Adrenal gland (tissue), 19 donors: ENCODE measurements at places on chromosomes 3 and 15. TPM values are rescaled to one million over a fixed set of nuclear protein-coding genes. Genes with fewer than 3 reads are reported as not detected.

GRCh38 chr3:112389961-112390360 is 57.0 kb downstream of the CD200 start:
- no peak for DNase-seq
- no peak overlapping the region for H3K27ac ChIP-seq
- H3K4me1 ChIP-seq: peaks cover 4% of the 10 kb centered on the region

- no peak for DNase-seq
- no peak overlapping the region for H3K4me3 ChIP-seq
- no peaks in the 10 kb centered on the region for H3K27me3 ChIP-seq
- no peaks in the 10 kb centered on the region for H3K4me1 ChIP-seq
- H3K36me3 ChIP-seq: no peaks in the 10 kb centered on the region
- no peak overlapping the region for H3K27ac ChIP-seq
Observed at GRCh38 chr3:30544812-30545211, 61.6 kb upstream of the TGFBR2 start.

GRCh38 chr3:196643201-196643749 is 3.8 kb downstream of the NRROS start:
- H3K4me3 ChIP-seq: no peak overlapping the region
- H3K36me3 ChIP-seq: no peaks in the 10 kb centered on the region
- H3K4me1 ChIP-seq: no peaks in the 10 kb centered on the region
- peak overlapping the region; percentile 34 for H3K27ac ChIP-seq

DNA sequence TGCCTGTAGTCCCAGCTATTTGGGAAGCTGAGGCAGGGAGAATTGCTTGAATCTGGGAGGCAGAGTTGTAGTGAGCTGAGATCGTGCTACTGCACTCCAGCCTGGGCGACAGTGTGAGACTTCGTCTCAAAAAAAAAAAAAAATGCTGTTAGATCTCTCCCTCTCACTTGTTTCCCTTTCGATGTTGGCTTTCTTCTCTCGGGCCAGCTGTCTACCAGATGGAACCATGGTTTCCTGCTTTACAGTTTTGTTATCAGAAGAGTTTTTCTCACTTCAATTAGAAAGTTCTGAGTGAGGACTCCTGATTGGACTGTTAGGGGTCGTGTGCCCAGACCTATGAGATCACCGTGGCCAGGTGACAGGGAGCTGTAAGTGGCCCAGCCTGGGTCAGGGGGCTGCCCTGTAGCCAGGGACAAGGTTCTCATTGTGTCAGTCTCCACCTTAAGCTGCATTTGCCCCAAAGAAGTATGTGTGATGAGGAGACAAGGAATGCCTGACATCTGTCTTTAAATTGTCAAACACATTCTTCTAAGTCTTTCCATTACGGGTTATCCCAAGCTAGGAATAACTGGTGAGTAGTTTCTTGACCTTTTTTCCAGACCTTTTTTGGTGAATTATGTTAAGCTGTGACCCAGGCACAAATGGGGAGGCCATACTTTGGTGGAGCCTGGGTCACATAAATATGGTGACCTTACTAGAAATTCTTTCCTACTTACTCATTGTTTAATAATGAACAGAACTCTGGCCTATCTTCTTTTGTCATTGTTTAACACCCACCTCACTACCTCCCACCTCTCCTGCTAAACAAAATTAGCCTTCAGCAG is 25.2 kb downstream of the SNAPC5 start:
- H3K4me1 ChIP-seq: peaks cover 13% of the 10 kb centered on the region
- H3K4me3 ChIP-seq: no peak overlapping the region
- no peaks in the 10 kb centered on the region for H3K36me3 ChIP-seq
- DNase-seq: no peak

DNA sequence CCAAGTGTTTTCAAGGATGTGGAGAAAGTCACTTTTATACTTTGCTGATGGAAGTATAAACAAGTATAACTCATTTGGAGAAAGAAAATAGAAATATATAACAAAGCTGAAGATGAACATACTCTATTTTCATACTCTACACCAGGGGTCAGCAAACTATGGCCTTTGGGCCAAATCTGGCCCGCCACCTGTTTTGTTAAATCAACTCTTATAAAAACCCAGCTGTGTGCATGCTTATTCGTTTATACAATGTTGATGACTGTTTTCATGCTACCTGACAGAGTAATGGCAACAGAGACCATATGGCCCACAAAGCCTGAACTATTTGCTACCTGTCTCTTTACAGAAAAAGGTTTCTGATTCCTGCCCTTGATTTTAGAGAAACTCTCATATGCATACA is 124.0 kb downstream of the NR1D2 start:
- H3K36me3 ChIP-seq: no peaks in the 10 kb centered on the region
- no peaks in the 10 kb centered on the region for H3K27me3 ChIP-seq
- no peak for DNase-seq

GRCh38 chr3:156349111-156349510 is 205.8 kb downstream of the SSR3 start:
- no peaks in the 10 kb centered on the region for H3K27me3 ChIP-seq
- no peak for DNase-seq
- H3K27ac ChIP-seq: no peak overlapping the region
- H3K36me3 ChIP-seq: no peaks in the 10 kb centered on the region

- no peak overlapping the region for H3K27ac ChIP-seq
- no peaks in the 10 kb centered on the region for H3K36me3 ChIP-seq
- peak overlapping the region; percentile 25 for H3K4me3 ChIP-seq
- peaks cover 36% of the 10 kb centered on the region for H3K4me1 ChIP-seq
- peak; percentile 19 for DNase-seq
Observed at GRCh38 chr3:143975554-143976152, 4.0 kb downstream of the DIPK2A start.

DNA sequence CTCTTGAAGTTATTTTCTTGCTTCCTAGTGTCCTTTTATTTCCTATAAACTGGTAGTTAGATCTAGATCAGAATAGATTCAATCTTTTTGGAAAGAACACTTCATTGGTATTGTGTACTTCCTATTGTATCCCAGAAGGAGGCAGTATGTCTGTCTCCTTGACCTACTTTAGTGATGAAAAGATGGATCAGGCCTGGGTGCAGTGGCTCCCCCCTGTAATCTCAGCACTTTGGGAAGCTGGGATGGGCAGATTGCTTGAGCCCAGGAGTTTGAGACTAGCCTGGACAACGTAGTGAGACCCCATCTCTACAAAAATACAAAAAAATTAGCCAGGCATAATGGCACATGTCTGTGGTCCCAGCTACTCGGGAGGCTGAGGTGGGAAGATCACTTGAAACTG is 12.0 kb downstream of the BSN start:
- H3K36me3 ChIP-seq: no peaks in the 10 kb centered on the region
- DNase-seq: no peak
- H3K4me1 ChIP-seq: no peaks in the 10 kb centered on the region
- no peak overlapping the region for H3K4me3 ChIP-seq
- H3K27me3 ChIP-seq: no peaks in the 10 kb centered on the region

DNA sequence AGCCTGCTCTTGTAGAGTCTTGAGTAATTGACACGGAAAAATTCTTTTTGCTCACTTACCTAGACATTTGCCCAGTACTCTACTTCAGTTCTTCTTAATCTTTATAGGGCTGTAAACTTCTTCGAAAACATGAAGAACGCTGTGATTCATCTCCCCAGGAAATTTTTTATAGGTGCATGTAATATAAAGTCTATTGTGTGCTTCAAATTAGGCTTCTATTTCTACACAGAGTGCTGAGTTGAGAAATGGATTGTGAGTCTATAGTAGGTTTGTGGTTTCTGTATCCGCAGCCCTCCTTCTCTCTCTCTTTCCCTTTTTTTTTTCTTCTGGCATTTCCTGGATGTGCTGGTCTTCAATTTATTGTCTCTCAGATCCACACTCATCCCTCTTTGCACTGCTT is 183.3 kb upstream of the DCBLD2 start:
- H3K27ac ChIP-seq: no peak overlapping the region
- H3K4me3 ChIP-seq: no peak overlapping the region
- no peak for DNase-seq
- no peaks in the 10 kb centered on the region for H3K36me3 ChIP-seq
- H3K4me1 ChIP-seq: no peaks in the 10 kb centered on the region
- no peaks in the 10 kb centered on the region for H3K27me3 ChIP-seq

- peaks cover 20% of the 10 kb centered on the region for H3K4me1 ChIP-seq
- peak; percentile 51 for DNase-seq
- peaks cover 54% of the 10 kb centered on the region for H3K36me3 ChIP-seq
Observed at GRCh38 chr15:43794269-43795037, 2.3 kb downstream of the SERF2 start.

DNA sequence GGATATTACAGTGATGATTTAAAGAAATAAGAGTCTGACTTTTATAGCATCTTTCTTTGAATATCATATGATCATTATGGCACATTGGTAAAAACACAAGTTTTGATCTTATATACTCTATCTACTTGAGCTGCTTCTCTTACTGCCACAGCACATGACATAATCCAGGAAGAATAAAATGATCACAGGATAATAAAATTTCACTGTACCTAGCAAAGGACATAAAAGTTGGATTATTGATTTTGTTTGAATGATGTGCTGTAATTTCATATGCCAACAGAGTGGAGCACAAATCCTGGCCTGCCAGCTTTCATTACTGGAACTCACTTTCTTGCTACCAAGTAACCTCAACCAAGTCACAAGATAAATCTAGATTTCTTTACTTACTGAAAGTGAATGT is 162.1 kb upstream of the NANOGP8 start:
- no peak overlapping the region for H3K4me3 ChIP-seq
- H3K27ac ChIP-seq: no peak overlapping the region
- H3K36me3 ChIP-seq: no peaks in the 10 kb centered on the region
- no peak for DNase-seq

GRCh38 chr3:72248389-72248761 is 463.4 kb upstream of the PROK2 start:
- no peaks in the 10 kb centered on the region for H3K27me3 ChIP-seq
- no peak for DNase-seq
- no peaks in the 10 kb centered on the region for H3K36me3 ChIP-seq
- H3K4me1 ChIP-seq: peaks cover 4% of the 10 kb centered on the region

GRCh38 chr3:16347548-16347947 is 82.5 kb downstream of the OXNAD1 start:
- H3K27ac ChIP-seq: no peak overlapping the region
- no peaks in the 10 kb centered on the region for H3K4me1 ChIP-seq
- no peaks in the 10 kb centered on the region for H3K36me3 ChIP-seq
- no peak overlapping the region for H3K4me3 ChIP-seq
- no peaks in the 10 kb centered on the region for H3K27me3 ChIP-seq

DNA sequence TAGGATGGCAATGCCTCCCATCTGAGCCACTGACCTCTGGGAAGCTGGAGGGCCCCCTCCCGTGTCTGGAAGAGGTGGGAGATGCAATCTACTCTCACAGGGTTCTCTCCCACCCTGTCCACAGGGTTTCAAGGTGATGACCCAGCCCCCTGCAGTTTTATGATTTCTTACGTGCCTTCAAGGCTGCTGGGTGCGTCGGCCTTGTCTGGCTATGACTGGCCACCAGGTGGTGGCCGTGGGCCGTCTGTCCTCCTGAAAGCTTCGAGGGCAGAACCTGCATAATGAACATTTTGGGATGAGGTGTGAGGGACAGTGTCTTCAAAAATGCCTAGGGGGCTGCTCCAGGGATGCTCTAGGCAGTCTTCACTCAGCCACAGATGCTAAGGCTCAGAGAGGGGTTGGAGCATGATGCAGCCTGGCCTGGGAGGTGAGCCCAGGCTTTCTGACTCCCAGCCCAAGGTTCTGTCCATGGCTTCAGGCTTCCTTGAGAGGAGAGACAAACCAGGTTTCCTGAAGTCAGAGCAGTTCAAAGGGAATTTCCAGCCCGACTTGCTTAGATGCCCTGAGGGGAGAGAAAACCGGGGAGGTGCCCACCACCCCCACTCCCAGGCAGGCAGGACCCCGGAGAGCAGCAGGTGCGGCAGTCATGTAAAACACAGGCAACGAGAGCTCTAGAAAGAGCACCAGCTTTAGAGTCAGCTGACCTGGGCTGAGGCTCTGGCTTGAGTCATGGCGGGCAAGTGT is 18.7 kb downstream of the ISG20 start:
- no peak for DNase-seq
- H3K27ac ChIP-seq: no peak overlapping the region
- H3K36me3 ChIP-seq: no peaks in the 10 kb centered on the region
- no peaks in the 10 kb centered on the region for H3K27me3 ChIP-seq
- H3K4me3 ChIP-seq: no peak overlapping the region
- no peaks in the 10 kb centered on the region for H3K4me1 ChIP-seq

- no peak overlapping the region for H3K27ac ChIP-seq
- no peak overlapping the region for H3K4me3 ChIP-seq
- H3K36me3 ChIP-seq: no peaks in the 10 kb centered on the region
- H3K27me3 ChIP-seq: no peaks in the 10 kb centered on the region
- DNase-seq: no peak
Observed at GRCh38 chr15:79257454-79257853, 25.1 kb upstream of the ANKRD34C start.

GRCh38 chr3:56938530-56938929 is 121.9 kb upstream of the SPATA12 start:
- H3K27ac ChIP-seq: no peak overlapping the region
- no peaks in the 10 kb centered on the region for H3K27me3 ChIP-seq
- H3K4me3 ChIP-seq: no peak overlapping the region
- no peaks in the 10 kb centered on the region for H3K4me1 ChIP-seq
- H3K36me3 ChIP-seq: no peaks in the 10 kb centered on the region

- H3K4me3 ChIP-seq: no peak overlapping the region
- no peaks in the 10 kb centered on the region for H3K27me3 ChIP-seq
- H3K27ac ChIP-seq: no peak overlapping the region
- H3K4me1 ChIP-seq: no peaks in the 10 kb centered on the region
- H3K36me3 ChIP-seq: no peaks in the 10 kb centered on the region
Observed at GRCh38 chr3:38608086-38608775, 41.3 kb downstream of the SCN5A start.

DNA sequence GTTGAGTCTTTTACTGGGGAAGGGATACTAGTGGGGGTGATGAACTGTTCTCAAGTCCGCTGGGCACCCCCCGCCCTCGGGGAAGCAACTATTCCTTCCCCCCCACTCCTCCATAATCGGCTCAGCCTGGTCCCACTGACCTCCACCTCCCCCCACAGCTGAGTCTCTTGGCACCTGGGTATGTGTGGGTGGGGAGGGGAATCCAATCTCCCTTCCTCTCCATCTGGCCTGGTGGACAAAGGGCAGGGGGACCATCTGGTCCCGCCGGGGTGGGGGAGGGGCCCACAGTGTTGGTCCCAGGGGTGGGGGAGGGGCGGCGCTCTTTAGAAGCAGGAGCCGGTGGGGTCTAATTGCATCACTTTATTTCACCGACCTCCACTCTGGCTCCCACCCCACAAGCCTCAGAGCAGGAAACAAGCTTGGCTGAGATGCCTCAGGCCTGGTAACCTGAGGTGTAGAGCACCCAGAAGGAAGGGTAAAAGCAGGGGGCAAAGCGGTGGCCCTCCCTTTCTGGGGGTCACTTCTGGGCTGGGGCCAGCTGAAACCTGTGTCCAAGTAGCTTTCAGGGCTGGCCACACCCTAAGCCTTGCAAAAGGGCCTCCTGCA is 1.0 kb upstream of the PCBP4 start:
- no peaks in the 10 kb centered on the region for H3K27me3 ChIP-seq
- H3K4me3 ChIP-seq: peak overlapping the region; percentile 97
- H3K36me3 ChIP-seq: no peaks in the 10 kb centered on the region
- H3K27ac ChIP-seq: peak overlapping the region; percentile 83
- H3K4me1 ChIP-seq: peaks cover 50% of the 10 kb centered on the region

- no peak for DNase-seq
- no peaks in the 10 kb centered on the region for H3K4me1 ChIP-seq
- H3K36me3 ChIP-seq: no peaks in the 10 kb centered on the region
- H3K4me3 ChIP-seq: no peak overlapping the region
Observed at GRCh38 chr3:142907996-142908395, 19.1 kb upstream of the PCOLCE2 start.

The ARF4 gene
- 157 TPM for total RNA-seq

The GOLGA8T gene
- total RNA-seq: not detected

The VILL gene
- 4.6 TPM for total RNA-seq

The STAC gene
- 10.1 TPM for total RNA-seq

The GP5 gene
- total RNA-seq: not detected

The ALPK3 gene
- 15.3 TPM for total RNA-seq

The GOLGA8K gene
- 1.8 TPM for total RNA-seq

The CP gene
- 0.48 TPM for total RNA-seq

The HYAL1 gene
- 38.1 TPM for total RNA-seq

The ADAMTSL3 gene
- total RNA-seq: 19.7 TPM

The MYH15 gene
- total RNA-seq: 0.24 TPM

The ZNF80 gene
- total RNA-seq: not detected

The LMLN gene
- 3.6 TPM for total RNA-seq

The SLITRK3 gene
- 0.14 TPM for total RNA-seq
